ENCODE measurements at places on chromosomes 6 and 20.

DNA sequence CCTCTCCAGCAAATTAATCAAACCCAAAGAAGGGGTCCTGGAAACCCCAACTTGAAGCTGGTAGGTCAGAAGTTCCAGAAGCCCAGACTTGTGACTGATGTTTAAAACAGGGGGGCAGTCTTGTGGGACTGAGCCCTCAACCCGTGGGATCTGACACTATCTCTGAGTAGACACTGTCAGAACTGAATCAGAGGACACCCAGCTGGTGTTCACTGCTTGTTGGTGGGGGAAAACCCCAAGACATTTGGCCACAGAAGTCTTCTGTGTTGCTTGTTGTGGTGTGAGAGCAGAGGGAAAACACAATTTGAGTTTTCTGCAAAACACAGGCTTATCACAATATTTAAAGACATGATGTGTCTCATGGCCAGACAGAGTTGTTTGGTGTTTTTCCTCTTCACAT lies 29.9 kb downstream of the KIF13A start:
- DNase-seq: no peak

DNA sequence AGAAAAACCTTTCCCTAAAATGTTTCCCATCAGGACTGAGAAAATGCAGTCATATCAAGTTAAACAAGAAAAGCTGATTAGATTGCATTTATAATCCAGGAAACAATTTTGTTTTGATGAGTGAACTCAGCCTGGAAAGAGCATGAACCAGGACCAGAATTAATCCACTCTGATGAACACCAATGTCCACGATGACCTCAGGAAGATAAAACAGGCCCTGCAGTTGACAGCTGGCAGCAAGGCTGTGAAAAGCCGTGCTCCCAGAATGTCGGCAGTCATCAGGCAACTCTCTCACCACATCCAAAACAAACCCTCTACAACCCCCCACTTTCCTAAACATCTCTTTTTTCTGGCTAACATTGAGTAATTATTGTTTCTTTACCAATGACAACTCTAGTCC lies 74.0 kb upstream of the PROKR2 start:
- no peak for DNase-seq

DNA sequence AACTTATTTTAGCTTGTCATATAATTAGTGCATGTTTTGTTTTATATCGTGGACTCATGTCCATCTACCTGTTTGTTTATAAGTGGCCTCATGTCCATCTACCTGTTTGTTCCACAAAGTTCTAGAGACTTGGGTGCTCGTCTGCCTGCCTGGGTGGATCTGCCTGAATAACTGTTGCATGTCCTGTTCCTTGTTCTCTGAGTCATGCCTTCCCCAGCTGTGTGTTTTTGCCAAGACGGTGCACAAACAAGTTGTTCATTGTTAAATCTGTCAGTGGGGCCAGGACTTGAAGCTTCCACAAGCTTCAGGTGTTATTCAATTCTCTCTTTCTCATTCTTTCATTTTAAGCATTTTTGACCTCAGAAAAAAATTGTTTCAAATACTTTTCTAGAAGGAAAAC lies 358.0 kb upstream of the CITED2 start:
- DNase-seq: peak; percentile 34

GRCh38 chr20:48793776-48794175 lies 34.0 kb downstream of the PREX1 start:
- no peak for DNase-seq

DNA sequence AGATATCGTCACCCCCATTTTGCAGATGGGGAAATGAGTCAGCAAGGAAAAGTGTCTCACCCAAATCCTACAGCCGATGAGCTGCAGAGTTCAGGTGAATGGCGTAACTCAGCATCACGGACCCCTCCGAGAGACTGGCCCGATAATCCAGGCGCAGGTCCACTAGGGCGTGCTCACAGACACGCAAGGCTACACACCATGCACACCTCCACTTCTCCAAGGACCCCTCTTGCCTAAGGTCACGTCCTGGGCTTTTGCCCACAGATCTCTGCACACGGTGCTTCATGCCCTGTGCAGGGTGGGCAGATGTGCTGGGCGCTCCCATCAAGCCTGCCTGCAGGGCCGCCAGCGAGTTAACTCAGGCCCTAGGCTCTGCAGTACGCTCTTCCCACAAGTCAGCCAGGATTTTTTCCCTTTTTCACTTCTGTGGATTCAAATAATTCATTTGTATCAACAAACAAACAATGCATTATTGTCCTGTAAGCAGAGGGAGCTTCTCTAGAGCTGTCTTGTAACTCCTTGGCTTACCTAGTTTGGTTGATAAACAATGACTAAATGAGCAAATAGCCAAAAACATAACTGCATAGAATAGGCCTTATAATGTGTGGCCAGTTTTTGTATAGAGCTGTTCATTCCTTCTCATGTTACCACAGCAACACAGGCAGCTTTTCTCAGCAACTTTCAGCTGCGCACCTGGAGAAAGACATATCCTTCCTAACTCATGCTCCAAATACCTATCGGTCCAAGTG lies 139.1 kb downstream of the AGPAT4 start:
- DNase-seq: no peak

DNA sequence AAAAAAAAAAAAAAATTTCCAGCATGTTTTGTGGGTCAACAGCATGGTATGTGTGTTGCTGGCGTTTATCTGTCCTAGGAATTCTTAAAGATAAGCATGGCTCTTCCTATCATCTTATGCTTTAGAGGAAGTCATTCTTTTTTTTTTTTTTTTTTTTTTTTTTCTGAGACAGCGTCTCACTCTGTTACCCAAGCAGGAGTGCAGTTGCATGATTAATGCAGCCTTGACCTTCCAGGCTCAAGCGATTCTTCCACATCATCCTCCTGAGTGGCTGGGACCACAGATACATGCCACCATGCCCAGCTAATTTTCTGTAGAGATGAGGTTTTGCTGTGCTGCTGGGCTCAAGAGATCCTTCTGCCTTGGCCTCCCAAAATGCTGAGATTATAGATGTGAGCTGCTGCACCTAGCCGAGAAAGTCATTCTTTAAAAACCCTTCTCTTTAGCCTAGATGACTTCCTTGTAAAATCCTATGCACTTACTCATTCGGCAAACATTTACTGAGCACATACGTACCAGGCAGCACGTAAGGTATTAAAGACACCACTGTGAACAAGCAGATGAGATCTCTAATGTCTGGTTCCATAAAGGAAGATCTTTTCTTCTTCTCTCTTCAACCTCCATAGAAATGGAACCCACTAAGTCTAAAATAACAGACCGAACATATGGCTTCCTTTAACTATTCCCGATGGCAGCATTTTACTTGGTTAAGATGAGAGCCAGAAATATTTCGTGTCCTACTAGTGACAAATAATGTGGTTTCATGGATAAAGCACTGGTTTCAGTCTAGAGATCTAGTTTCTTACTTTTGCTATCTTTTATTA lies 122.4 kb downstream of the RIN2 start:
- peak; percentile 54 for DNase-seq

GRCh38 chr6:63816982-63817436 lies 181.4 kb downstream of the PHF3 start:
- DNase-seq: no peak

GRCh38 chr20:38840053-38840893 lies 34.8 kb downstream of the PPP1R16B start:
- no peak for DNase-seq

GRCh38 chr6:99017150-99017549 lies 69.4 kb upstream of the FBXL4 start:
- DNase-seq: no peak

DNA sequence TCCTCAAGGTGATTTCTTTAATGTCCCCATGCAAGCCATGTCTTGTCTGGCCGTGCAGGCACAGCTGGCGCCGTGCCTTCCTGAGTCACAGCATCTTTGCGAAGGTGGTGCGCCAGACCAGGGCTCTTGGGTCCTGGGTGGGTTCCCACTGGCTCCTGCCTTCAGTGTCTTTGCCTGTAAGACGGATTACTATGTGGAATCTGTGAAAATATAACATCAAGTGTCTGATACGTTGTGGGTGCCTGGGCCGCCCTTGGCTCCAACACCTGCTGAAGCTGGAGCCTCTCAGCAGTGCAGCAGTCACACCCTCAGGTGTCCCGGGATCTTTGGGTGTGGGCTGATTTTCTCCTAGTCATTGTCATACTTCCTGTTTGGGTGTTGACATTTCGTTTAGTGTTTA lies 3.2 kb downstream of the OSBPL2 start:
- DNase-seq: peak; percentile 78

DNA sequence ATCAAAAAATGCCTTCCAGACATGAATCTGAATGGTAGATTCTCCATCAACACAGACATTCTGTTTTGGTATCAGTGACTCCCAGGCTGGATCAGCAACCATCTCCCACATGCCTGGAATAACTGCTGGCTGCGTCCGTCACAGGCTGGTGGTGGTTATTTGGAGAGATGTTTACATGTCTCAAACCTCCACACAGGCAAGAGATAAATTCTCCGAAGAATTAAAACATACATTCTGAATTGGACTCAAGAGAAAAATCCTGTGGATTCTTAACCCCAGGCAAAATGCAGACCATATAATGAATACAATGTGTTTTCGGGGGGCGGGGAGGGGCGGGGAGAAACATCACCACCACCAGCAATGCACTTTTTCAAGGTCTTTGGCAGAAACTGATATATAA lies 108.2 kb downstream of the THBS2 start:
- no peak for DNase-seq

- DNase-seq: no peak
These were observed 183.6 kb upstream of the PRDM1 start for GRCh38 chr6:105902401-105903031.

GRCh38 chr20:3203315-3204123 lies 963 bp downstream of the DDRGK1 start:
- DNase-seq: peak; percentile 50

DNA sequence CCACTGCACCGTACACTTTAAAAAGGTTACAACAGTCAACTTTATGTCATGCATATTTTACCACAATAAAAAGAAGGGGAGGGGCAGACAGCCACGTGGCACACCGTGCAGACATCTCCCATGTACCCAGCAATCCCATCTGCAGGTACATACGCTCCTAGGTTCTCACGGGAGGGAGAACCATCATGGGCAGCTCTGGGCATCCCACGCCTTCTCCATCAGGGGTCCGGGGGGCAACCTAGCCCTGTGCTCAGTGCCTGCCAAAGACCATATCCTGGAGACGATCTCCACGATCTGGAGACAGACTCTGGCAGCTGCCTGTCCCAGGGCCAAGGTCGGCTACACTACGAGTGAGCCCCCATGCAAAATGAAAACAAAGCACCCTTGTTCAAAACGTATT lies 2.5 kb upstream of the BNIP5 start:
- peak; percentile 59 for DNase-seq

GRCh38 chr6:138484018-138484731 lies 15.1 kb downstream of the NHSL1 start:
- no peak for DNase-seq

GRCh38 chr6:14919038-14919670 lies 326.7 kb upstream of the JARID2 start:
- no peak for DNase-seq

GRCh38 chr6:41252401-41253169 lies 24.4 kb downstream of the TREML4 start:
- no peak for DNase-seq

DNA sequence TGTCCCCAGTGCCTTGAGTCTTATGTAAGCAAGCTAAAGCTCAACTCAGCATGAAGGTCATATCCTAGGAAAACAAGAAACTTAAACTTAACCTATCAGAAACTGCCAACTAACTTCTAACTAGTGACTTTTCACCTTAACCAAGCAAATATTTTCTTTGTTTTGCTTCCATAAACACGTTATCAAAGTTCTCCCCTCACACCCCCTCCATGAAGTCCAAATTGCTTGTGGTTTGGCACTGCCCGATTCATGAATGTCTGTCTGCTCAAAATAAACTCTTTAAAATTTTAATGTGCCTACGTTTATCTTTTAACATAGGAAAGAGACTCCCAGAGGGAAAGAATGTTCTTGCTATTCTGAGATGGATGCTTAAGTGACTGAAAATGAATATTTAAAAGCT lies 34.9 kb downstream of the GSTA2 start:
- DNase-seq: no peak

DNA sequence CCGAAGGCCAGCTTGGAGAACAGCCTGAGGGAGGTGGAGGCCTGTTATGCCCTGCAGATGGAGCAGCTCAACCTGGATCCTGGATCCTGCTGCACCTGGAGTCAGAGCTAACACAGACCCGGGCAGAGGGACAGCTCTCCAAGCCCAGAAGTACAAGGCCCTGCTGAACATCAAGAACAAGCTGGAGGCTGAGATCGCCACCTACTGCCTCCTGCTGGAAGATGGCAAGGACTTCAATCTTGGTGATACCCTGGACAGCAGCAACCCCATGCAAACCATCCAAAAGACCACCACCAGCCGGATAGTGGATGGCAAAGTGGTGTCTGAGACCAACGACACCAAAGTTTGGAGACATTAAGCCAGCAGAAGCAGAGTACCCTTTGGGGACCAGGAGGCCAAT lies 223.5 kb upstream of the ID4 start:
- no peak for DNase-seq

GRCh38 chr6:5786321-5786968 lies 220.3 kb downstream of the NRN1 start:
- DNase-seq: no peak

DNA sequence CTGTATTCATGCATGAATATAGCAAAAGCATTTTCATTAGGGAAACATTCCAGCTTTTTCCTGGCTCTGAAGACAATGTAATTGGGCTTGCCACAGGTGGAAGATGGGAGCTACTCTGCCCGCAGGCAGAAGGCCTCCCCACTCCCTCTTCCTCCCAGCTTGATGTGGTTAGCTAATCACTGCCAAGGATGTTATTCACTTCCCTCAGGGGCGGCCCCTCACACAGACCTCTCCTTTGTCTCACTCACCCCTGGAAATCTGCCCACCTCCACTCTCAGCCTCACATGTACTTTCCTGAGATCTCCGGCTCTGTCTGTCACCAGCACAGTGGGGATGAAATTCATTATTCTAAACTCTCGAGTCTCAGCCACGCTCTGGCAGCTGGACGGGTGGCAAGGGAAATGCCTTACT lies 100.7 kb downstream of the ANKRD60 start:
- DNase-seq: no peak

DNA sequence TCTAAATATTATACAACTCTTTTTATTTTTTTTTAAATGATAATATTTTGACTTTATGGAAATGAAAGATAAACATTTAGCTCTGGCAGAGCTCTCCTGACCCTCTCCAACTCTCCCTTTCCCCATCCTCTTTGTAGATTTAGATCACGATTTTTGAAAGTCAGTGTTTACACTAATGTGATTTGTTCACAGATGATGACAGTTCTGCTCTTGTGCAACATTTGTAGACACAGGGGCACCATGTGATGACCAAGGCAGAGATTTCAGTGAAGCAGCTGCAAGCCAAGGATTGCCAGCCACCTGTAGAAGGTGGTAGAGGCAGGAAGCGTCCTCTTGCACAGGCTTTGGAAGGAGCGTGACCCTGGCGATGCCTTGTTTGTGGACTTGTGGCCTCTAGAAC lies 483.2 kb downstream of the QKI start:
- no peak for DNase-seq

DNA sequence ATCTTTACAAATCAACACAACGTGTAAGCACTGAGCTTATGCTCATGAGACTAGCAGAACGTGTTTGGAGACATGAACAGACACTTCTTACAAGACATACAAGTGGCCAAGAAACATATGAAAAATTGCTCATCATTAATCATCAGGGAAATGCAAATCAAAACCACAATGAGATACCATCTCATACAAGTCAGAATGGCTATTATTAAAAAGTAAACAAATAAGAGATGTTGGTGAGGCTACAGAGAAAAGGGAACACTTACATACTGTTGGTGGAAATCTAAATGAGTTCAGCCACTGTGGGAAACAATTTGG lies 327.9 kb upstream of the SOX4 start:
- DNase-seq: no peak
